Fibroblast of pulmonary artery (primary cell): ENCODE measurements at places on chromosomes 16 and 17.
A peak's percentile ranks its signal among the peaks of the same experiment; 100 is the strongest.

DNA sequence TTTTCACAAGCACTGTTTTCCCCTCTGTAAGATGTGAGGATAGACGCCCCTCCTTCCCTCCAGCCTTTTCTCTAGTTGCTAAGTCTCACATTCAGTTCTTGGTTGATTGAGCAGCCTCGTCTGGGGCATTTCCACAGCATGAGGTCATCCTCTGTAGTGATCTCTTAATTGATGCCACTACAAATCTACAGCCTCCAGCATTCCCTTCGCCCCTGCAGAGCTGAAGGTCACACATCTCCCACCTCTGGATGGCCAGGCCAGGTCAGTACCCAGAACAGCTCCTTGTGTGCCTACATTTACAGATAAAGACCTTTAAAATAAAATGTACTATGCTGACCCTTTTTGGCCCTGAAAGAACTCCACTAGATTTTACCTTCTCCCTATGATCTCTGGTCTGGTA lies 32.5 kb upstream of the CDH11 start:
- no peak for DNase-seq

DNA sequence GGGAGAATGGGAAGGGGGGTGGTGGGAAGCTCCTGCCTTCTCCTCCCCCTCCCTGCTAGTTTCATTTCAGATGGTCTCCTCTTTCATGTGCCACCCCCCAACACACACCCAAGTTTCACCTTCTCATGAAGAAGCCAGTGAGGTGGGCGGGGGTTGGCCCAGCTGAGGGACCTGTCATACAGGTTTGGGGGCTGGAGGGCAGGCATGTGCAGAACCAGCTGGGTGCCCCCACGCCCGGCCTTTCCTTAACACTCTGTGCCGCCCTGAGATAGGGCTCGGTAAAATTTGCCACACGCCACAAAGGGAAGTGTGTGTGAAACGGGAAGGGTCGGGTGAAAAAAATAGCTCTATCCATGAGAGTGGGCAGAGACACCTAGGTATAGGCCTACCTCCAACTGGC lies 57.4 kb downstream of the PIPOX start:
- DNase-seq: no peak

DNA sequence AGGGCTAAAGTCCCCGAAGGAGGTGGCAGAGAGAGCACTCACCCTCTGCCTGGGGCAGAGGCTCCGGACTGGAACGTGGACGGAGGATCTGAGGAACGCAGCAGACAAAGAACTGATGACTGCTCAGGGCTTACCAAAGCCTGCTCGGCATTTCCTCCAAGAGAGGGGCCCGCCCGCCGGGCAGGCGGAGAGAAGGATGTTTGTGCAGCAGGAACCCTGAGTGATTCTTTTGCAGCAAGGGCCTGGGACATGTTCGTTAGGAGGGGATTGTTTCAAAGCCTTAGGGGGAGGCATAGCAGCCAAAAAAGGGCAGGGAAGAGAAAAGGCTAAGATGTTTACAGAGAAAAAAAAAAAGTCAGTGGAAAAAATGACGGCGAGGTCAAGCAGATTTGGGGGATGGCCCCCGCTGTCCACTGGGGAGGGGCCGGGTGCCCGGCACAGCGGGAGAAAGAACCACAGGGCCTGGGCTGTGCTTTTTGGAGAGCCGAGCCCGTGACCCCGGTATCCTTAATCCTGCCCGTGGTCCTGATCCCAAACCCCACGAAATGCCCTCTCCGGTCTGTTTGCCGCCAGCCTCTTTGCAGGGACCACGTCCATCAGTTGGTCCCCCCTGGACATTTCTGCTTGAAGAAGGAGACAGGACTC lies 129.3 kb downstream of the NTN1 start:
- peak; percentile 3 for DNase-seq

DNA sequence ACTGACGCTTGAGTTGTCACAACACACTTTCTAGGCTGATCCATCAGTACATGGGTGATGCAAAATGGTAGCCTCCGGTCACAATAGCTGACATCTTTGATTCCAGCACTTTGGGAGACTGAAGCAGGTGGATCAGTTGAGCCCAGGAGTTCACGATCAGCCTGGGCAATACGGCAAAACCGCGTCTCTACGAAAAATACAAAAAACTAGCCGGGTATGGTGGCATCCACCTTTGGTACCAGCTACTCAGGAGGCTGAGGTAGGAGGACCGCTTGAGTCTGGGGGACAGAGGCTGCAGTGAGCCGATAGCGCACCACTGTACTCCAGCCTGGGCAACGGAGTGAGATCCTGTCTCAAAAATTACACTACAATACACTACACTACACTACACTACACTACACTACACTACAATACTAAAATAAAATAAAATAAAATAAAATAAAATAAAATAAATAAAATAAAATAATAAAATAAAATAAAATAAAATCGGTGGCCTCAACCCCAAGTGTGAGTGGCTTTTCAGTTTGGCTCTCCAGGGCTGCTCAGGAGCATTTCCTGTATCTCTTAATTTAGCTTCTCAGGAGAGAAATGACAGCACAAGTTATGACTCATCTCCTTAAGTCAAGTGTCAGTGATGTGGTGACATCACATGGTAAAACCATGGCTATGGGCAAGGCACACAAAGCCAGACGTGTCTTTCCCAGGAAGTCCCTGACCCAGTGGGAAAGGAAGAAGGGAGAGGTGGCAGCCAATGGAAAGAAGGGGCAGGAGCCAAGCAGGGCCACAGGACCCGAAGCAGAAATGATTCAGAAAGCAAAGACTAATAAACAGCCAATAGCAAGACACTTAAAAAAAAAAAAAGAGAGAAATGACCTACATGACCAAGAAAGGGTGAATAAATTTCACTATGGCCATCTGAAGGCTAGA lies 75.3 kb upstream of the TBC1D3K start:
- peak; percentile 53 for DNase-seq
